CD14-positive monocyte (primary cell): ENCODE measurements at places on chromosomes 4 and X.
A peak's percentile ranks its signal among the peaks of the same experiment; 100 is the strongest.

DNA sequence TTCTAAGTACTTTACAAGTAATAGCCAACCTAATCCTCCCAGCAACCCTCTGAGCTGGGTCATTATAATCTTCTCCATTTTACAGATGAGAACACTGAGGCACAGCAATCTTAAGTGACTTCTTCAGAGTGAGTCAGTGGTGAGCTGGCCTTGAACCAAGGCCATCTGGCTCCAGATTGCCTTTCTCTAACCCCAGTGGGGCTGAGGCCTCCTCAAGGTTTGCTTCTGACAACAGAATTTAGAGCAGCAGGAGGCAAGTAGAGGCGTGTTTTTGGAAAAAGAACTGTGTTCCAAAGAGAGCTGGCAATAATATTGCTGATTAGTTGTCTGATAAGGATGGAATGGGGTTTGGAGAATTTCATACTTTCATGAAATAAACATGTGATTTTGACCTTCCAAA lies 41.2 kb downstream of the PIR start:
- DNase-seq = no peak

DNA sequence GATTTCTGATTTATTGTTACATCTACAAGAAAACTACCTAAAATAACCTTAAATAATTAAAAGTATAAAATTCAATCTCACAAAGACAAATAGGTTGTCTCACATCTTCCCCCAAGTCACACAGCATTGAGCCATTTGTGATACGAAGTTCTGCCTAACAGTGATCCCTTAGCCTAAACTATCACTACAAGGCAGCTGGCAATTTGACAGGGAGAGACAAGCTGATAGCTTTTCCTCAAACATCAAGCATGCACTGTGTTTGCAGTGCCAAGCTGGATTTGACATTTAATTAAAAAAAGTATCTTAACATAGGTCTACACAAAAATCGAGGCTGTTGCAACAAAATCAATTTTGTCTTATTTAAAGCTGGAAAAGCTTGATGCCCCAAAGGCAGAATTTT lies 464.7 kb upstream of the TRAM1L1 start:
- no peak for DNase-seq

DNA sequence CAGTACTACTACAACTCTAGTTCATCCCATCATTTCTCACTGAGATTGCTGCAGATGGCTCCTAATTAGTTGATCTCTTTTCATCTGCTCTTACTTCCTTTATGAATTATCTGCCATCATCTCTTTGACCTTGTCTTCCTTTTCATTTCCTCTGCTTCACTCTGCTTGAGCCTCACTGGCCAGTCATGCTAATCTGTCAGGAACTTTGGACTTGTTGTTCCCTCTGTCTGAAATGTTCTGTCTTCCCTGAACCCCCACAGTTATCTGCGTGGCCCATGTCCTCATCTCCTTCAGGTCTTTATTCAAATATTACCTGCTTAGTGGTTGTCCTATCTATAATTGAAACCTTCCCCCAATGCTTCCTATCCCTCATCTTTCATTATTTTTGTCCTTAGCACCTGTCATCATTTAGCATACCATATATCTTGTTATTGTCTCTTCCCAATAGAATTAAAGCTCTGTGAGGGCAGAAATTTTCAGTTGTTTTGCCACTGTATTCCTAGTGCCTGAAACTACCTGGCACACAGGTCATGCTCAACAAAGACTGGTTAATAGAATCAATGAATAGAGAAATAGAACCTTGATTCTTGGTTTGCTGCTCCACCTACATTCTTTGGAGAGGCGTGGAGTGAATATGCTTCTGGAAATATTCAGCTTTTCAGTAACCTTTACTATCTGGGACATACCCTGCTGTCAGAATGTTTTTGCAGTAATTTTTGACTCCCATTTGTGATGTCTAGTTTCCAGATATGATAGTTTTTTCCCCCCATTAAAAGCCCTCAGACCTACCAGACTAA lies 5.0 kb downstream of the SLC4A4 start:
- no peak for DNase-seq

DNA sequence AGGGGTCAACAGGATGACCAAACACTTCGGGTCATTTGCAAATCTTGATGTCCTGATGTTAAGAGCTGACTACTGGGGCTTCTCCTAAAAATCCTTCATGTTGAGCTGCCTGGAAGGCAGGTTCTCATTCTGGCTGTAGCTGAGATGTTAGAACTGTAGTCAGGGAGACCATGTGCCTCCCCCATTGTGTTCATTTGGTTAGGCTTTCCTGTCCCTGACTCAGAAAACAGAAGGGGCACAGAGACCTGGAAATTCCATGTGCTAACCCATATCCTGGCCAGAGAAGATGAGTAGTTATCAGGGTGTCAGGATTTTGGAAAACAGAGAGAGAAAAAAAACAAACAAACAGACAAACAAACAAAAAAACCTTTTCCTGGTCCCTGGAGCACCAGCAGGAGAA lies 177.5 kb downstream of the AR start:
- no peak for DNase-seq

- peak; percentile 51 for DNase-seq
Measured at GRCh38 chr4:9703391-9703790, 78.0 kb upstream of the DRD5 start.

DNA sequence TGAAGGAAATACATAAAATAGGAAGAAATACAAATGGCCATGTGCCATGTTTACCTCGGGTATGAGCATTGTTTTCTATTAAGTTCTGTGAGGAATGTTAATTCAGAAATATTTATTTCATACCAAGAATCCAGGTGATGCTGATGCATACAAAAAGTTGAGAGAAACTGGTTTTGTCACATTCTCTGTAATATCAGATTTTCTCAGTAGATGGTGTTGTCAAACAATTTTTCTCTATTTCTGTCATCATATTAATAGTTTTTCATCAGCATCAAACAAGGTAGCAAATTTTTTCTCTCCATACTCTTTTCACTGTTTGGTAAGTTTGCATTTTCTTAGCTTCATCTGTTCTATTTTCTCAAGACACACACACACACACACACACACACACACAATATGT lies 179.8 kb downstream of the KLHL4 start:
- DNase-seq = no peak

DNA sequence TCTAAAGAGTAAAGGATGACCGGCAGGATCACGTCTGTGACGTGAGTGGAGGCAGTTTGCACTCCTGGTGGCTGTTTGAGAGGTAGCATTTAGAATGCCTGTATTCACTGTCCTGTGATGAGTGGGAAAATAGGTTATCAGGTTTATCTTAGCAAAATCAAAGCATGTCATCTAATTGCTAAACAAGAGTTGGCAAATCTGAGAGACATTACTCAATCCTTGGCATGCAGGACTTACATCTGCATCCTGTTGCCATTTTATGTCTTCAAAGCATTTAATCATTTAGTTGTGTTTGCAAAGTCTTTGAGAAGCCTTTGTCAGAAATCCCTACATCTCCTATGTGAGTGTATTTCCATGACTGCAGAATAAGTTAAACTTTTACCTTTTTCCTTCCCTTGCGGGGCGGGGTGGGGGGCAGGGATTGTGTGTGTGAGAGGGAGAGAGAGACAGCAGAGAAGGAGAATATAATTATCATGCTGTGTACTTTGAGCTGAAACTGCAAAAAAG lies 41.4 kb upstream of the MSANTD1 start:
- DNase-seq = peak; percentile 40

GRCh38 chrX:53133400-53133799 lies 39.5 kb downstream of the KANTR start:
- no peak for DNase-seq

- DNase-seq = no peak
Measured at GRCh38 chrX:100587861-100588260, 3.1 kb downstream of the TNMD start.

GRCh38 chr4:13538427-13538973 lies 5.8 kb downstream of the NKX3-2 start:
- DNase-seq = no peak

GRCh38 chr4:47468706-47469365 lies 5.3 kb upstream of the COMMD8 start:
- DNase-seq = no peak

GRCh38 chrX:105706041-105706440 lies 116.3 kb upstream of the NRK start:
- no peak for DNase-seq

- DNase-seq = no peak
Measured at GRCh38 chrX:56833626-56834025, 104.6 kb downstream of the NBDY start.

- no peak for DNase-seq
Measured at GRCh38 chrX:3378156-3378555, 31.7 kb upstream of the MXRA5 start.

DNA sequence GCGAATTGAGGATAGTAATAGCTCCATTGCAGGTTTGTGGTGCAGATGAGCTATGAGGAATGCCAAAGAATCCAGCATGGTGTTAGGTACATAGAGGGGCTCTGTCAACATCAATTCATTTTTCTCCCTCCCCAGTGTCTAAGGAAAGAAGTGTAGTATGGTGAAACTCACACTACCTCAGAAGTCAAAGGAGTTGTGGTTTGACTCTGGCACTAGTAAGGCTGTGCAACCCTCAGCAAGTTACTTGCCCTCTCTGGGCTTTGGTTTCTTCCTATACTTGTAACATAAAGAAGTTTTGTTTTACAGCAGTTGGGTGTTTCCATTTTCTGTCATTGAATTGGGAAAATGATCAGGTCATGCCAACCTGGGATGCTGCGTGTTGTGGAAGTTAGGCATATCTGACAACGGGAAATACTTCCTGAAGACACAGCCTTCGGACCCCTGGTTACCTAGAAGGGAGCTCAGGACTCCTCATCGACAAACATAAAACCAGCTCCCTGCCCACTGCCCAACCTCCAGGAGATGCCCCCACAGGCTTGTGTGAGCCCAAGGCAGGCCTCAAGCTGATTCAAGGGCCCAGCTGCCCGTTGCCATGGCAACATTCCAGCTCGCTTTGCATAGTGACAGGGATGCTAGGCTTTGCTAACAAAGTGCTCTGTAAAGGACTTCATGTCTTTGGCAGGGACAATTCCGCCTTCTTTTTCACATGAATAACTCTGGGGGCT lies 71.4 kb downstream of the RTL5 start:
- DNase-seq = no peak

DNA sequence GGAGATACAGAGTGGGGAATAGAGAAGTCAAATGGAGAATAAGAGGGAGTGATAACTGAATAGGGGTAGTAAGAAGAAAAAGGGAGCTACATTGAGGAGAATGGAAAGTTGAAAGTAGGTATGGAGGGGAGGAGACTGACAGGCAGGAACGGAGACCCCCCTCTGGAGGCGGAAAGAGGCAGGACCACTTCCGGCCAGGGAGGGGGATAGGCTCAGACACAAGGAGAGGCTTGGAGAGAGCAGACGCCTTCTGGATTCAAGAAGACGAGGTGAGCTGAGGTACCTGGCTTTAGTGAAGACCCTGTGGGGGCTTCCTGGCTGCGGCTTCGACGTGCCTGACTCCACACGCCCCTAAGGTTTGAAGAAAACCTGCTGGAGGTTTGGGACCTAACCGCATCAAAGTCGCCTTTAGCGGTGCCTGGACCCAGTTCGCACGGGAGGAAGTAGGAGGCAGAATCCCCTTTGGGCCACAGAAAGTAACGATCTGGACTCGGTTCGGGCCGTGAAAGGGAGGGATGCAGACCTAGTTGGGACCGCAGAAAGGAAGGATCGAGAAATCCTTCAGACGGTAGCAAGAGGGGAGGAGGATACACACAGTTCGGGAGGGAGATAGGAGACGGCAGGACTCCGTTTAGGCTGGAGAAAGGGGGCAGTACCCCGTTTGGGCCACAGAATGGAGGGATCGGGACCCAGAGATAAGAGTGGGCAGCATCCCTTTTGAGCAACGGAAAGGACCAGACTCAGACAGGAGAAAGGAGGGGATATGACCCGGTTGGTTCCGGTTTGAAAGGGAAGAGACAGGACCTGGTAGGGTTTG lies at the start of gene TRO:
TSS of gene TRO (plus strand) at position 215 of the 817 bp plus-strand sequence. CDS start 1,423 bp downstream, outside the sequence.
- DNase-seq = no peak

DNA sequence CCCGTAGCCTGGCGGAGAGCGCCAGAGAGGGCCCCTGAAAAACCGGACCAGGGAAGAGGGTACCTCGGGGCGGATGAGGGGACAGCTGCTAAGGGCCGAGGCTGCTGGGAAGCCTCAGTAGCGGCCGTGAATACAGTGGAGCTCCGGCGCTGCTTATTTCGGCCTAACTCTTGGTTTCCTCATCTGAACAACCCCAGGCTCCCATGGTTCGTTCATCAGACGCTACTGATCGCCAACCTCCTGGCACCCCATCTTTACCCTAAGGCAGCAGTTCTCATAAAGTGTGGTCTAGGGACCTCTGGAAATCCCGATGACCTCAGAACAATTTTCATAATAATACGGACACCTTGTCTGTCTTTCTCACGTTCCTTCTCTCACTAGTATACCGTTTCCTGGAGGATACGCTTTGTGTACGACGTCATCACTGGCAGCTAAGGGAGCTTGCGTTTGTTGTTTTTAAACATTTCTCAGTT lies 645 bp upstream of the RAB28 start:
- DNase-seq = peak; percentile 81

GRCh38 chrX:93695981-93696380 lies 22.0 kb downstream of the FAM133A start:
- DNase-seq = no peak

DNA sequence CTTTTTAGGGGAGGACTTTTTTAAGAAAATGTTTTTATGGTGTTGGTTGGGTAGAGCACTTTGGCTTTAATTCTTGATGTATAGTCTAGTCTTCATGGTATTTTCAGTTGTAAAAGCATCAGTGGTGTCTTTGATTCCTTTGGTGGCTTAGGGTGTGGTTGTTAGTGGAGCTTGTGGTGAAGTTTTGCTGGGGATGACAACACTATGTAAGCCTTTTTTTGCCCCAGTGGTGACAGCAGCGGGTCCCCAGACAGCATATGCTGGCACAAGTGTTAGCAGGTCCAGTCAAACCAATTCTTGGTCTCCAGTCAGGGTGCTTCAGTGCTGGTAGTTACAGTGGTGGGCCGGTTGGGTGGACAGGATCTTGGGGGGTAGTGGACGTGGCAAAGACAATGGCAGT lies 52.0 kb downstream of the CHIC1 start:
- DNase-seq = no peak

- DNase-seq = no peak
Measured at GRCh38 chr4:126661194-126661593, 971.6 kb upstream of the INTU start.

DNA sequence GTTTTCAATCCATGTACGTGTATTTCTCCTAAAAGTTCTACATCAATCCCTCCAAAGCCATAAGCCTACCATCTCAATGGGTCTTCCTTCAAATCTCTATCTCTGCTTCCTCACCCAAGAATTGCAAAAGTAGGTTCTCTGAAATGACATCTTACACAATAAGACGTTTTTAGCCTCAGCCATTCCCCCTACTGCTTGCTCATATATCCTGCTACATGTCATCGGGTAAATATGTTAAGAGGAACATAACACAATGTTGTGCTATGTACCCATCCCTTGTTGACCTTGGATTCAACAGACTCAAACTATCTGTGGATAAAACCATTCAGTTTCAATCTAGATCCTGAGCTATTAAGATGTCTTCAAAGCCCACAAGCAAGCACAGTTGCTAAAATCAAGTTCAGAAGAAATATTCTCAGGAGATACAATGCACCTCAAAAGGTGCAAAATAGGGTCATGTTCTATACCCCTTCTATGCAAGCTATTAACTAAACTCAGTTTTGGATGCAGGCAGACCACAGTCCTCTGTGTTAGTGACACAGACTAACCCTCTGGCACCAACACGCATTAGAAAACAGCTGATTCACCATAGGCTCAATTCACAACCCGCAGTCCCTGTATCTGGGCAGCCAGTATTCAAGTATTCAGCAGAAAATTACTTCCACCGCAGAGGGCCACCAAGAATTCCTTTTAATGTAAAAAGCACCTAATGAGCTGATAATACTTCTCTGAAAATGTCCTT lies 56.8 kb downstream of the CD99L2 start:
- DNase-seq = peak; percentile 71
